Hematopoietic multipotent progenitor cell treated with erythropoietin and hydrocortisone succinate and interleukin-3 and kit ligand, for 17 days (in vitro differentiated cells): ENCODE measurements at places on chromosomes 2 and 18.

- no peak for DNase-seq
These were observed 29.2 kb upstream of the MBOAT2 start for GRCh38 chr2:9032536-9033255.

- no peak for DNase-seq
These were observed 301.3 kb upstream of the RAB12 start for GRCh38 chr18:8307960-8308359.

GRCh38 chr18:7879717-7880116 lies 312.6 kb downstream of the PTPRM start:
- no peak for DNase-seq

GRCh38 chr2:217906798-217907197 lies 96.0 kb downstream of the TNS1 start:
- no peak for DNase-seq

GRCh38 chr2:140117386-140117785 lies 1337.2 kb upstream of the NXPH2 start:
- DNase-seq, result no peak

DNA sequence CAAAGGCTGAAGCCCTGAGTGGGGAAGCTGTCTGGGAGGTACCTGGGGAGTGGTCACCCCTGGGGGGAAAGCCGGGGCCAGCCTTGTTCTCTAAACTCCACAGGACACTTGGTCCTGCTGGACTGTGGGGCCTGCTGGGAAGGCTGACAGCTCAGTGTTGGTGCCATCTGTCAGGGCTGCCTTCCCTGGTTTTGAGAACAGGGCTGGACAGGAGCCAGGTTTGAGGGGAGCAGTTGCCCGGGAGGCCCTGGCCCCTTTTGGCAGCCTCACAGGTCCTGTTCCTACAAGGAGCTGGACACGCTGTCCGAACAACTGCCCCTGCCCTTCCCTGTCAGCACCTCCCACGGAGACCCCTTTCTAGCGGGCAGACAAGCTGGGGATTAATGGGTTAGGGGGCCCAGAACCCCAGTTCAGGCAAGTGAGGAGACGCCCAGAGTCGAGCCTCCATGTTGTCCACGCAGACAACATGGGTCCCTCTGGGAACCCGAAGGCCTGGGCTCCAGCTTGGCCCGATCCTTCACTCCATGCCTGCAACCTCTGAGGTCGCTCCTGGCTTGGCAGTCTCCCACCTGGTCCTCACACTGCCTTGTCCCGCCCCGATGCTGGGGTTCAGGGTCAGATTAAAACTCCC lies 40.8 kb downstream of the ATOH8 start:
- DNase-seq, result no peak

GRCh38 chr2:237341872-237342271 lies 72.1 kb downstream of the COL6A3 start:
- DNase-seq, result no peak

- DNase-seq, result no peak
These were observed 66.6 kb downstream of the TWSG1 start for GRCh38 chr18:9401176-9401575.
